NCI-H1417 treated with DMSO at 0.1 percent for 48 hours (cell line): ENCODE measurements at places on chromosomes 2 and 18.

GRCh38 chr2:120103723-120104467 lies 91.0 kb downstream of the EPB41L5 start:
- DNase-seq: no peak

DNA sequence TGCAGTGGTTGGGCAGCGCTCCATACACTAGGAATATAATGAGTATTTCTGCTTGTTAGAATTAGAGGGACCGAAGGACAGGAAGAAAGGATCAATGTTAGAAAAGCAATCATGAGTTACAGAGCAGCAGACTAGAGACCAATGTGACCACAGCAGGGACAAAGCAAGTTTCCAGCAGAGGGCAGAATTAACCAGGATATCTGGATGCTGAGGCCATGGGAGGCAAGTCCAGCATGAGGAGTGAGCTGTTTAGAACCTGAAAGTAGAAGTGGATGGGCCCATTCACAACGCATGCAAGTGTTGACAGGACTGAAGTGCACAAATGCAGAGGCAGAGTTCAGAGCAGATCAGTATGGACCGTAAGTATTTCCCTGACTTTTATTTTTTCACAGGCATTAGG lies 910.4 kb upstream of the GYPC start:
- DNase-seq: no peak

GRCh38 chr2:47054868-47055267 lies 100.2 kb downstream of the STPG4 start:
- no peak for DNase-seq

GRCh38 chr2:230924470-230925341 lies at the start of gene GPR55:
Gene GPR55 (minus strand): TSS chr2:230925242. CDS start chr2:230910962, 14,280 bp downstream.
- DNase-seq: no peak

DNA sequence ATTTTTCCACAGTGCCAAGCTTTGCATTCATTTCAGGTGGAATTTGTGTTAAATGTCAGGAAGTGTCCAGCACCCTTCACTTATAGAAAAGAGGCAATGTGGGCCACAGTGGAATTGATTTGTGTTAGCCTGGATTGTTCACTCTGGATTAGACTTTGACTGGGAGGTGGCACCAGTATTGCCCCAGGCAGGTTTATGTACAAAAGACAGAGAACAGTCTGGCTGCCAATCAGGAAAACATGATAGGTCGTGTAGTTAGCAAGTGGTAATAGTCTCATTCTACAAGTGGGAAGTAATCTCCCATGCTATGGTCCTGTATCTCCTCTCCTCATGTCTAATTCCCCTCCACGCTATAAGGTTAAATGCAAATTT lies 45.6 kb downstream of the RAB27B start:
- DNase-seq: no peak
